Pulmonary artery endothelial cell (primary cell): ENCODE measurements at places on chromosomes 1 and 21.

DNA sequence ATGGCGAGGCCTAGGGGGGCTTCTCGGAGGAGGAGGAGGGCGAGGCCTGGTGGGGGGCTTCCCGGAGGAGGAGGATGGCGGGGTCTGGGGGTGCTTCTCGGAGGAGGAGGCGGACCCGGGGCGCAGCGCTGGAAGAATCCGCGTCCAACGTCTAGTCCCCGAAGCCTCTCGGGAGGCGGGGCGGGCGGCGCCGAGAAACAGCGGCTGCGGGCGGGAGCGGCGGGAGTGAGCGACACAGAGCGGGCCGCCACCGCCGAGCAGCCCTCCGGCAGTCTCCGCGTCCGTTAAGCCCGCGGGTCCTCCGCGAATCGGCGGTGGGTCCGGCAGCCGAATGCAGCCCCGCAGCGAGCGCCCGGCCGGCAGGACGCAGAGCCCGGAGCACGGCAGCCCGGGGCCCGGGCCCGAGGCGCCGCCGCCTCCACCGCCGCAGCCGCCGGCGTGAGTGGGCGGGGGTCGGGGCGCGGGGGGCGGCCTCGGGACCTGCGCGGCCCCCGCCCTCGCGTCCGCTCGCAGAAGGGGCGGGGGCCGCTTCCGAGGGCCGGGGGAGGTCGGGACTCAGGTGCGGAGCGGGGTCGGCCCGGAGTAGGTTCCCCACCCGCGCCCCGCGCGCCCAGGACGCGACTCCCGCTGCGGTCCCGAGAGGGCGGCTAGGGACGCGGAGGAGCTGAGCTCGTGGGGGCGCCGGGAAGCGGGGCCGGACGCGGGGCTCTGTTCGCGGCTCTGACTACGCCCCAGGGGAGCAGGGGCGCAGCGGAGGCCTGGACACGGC is at the start of gene KLHL17:
Gene KLHL17 (plus strand): TSS at position 222 of the 769 bp plus-strand sequence. CDS start 110 bp downstream, at position 332.
- DNase-seq, result no peak

DNA sequence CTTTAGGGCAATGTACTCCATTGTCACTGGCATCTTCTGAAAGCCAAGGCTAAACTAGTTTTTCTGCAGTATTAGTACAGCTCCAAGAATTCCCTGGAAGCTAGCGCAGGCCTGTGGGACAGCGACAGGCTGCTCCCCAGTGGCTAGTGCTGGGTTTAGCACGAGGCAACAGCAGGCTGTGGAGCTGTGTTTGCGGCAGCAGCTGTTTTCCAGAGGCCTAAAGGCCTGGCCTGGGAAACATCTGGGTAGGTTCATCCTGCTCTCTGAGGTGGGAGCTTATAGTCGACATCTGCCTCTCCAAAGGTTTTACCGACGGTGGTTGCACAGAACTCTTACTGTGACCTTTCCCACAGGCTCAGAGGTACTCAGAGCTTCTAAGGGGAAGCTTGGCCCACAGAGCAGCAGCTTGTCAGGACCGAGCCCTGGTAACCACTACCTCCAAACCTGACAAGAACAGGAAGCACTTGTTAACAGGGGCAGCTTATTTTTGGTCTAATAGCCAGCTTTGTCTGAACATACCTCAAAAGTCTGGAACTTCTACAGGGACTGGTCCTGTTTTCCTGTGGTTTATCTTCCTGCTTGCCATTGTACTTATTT is 17.2 kb downstream of the CC2D1B start:
- no peak for DNase-seq

- no peak for DNase-seq
Observed at GRCh38 chr1:237814319-237814924, 76.3 kb downstream of the ZP4 start.

DNA sequence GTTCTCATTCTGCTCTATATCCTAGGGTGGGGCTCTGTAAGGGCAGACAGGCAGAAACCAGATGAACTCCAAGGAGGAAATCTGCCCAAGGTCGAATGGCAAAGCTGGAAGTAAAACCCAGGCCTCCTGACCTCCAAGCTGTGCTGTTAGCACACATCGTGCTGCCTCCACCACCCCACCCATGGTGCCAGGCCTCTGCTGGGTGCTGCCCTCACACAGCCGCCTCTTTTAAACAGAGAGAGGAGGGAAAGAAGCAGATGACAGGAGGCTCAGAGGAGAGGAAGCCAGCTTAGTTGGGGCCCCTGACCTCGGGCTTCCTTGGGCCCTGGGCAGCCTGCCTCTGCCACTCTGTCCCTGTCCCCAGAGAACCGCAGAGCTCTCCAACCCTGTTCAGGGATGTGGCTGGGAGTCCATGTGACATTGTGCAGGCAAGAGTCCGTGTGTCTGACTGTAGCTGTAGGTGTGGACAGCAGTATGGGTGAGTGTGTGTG is 1.1 kb downstream of the SYNC start:
- no peak for DNase-seq

DNA sequence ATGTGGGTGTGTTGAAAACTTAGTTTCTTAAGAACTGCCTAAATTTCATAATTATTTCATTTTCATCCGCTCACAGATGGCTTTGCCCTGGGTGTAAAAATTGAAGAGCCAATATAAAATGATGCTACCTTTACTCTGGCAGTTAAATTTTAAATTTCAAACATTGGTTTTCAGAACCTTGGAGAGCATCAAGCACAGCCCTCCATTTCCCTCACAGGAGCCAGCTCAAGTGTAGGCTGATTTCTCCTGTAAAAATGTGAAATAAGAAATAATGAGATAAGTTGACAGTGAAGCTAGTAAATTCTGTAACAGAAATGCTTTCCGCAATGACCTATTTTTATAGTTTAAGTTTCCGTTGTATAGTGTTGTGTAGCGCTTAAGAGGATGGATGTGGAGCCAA is 53.9 kb upstream of the AKT3 start:
- DNase-seq, result no peak

DNA sequence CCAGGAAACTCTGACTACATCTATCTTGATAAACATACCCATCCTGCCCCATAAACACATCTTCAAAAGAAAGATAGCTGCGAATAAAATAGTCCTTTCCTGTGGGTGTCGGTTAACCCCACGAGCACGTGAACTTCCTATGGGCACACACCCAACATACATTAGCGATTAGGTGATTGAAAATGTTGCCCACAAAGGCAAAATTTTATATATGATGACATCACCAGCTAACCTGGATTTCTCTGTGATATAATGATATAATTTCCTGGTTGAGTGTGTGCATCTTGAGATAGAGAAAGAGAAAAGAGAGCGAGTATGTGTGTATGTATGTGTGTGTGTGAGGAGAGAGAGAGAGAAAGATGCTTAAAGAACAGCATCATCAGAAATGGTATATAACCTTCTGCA is 296.1 kb downstream of the PTPRC start:
- no peak for DNase-seq

DNA sequence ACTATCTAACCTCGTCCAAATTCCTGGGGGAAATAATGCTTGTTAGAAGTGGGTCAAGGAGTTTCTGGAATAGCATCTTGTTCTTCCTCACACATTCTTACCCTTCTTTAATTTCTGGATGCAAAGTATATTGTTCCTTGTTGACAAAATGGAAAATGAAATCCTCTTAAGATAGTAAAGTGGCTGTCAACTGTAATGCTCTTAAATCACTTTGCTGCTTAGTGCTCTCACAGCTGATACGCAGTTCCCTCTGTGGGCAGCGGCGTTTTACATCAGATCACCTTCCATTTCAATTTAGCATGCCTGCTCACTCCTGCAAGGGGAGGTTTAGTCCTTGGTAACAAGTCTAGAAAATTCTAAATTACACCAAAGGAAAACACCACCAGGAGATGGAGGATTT is 113.1 kb downstream of the DNM3 start:
- no peak for DNase-seq

DNA sequence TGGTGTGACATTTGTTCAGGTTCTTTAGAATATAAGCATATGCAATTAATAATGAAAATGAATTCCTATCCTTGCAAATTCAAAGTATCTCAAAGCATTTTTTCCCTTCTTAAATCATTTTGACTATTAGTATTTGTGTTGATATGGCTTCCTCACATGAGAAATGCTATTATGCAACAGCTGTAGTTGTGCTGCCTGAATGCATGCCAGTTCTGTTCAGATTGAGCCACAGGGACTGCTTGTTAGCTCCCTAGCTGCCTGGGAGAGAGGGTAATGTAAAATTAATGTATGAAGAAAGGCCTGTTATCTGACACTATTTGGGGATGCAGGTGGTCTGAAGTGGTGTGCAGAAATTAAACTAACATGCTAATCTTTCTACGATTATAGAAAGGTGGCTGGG is 45.5 kb downstream of the CACHD1 start:
- DNase-seq, result no peak

- DNase-seq, result no peak
Observed at GRCh38 chr1:228036701-228037231, 30.0 kb downstream of the WNT3A start.

- no peak for DNase-seq
Observed at GRCh38 chr21:28391938-28392849, 600.5 kb downstream of the LTN1 start.

DNA sequence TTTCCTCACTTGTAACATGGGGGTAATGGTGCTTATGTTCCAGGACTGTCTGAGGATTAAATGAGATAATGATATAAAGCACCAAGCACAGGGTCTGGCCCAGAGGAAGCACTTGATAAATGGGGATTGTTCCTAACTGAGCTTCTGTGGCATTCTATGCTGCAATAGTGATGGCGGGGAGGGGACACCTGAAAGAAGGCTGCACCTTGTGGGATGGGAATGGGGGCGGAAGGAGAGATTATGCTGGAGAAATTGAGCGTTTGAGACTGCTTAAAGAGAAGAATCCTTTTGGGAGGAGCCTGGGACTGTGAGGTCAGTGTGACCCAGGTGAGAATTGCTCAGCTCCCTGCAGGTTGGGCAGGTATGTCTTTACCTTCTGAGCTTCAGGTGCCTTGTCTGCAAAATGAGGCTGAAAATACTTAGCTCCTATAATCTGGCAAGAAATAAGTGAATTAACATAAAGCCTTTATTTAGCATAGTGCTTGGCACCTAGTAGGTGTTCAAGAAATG is 55.9 kb upstream of the CTPS1 start:
- no peak for DNase-seq
